Keratinocyte (primary cell): ENCODE measurements at places on chromosomes 11 and 22. TPM values are rescaled to one million over a fixed set of nuclear protein-coding genes. Genes with fewer than 3 reads are reported as not detected.

- no peak for DNase-seq
These were observed 3.7 kb upstream of the RIN1 start for GRCh38 chr11:66339686-66340483.

PVALB gene
- polyA plus RNA-seq, result not detected in 3 replicates

BBOX1 gene
- 0.58 to 3.6 TPM (median 2.4 TPM) in 3 replicates for polyA plus RNA-seq

EIF4ENIF1 gene
- 9.9 to 16.4 TPM (median 14.4 TPM) in 3 replicates for polyA plus RNA-seq

GP1BB gene
- 0.05 to 0.23 TPM in 2 of 3 replicates, not detected in the other for polyA plus RNA-seq

GRCh38 chr11:107547961-107548360, 17.6 kb downstream of the ALKBH8 start:
- DNase-seq, result no peak

DNA sequence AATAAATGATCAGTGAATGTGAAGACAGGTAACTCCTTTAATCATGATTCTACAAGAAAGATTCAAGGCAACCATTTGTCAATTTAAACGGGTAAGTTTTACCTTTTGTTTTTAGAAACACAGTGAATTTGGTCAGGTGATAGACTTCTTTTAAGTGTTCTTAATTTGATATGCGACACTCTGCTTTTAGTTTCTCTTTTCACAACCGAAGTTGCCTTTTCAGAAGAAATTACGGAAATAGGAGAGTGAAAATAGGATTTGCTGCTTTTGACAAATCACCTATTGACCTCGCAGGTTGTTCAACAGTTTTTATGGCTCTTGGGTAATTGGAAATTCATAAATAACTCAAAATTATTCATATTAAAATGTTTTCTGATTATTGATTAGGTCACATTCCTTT, 142.1 kb downstream of the CNTN5 start:
- DNase-seq, result no peak

PRRG4 gene
- 6.9 to 12.4 TPM (median 10.0 TPM) in 3 replicates for polyA plus RNA-seq

GRCh38 chr11:11857769-11858168, 16.0 kb downstream of the USP47 start:
- no peak for DNase-seq

PATE2 gene
- polyA plus RNA-seq, result not detected in 3 replicates

SLC22A8 gene
- polyA plus RNA-seq, result not detected in 3 replicates

NECTIN1 gene
- polyA plus RNA-seq, result 37.5 to 51.8 TPM (median 39.7 TPM) in 3 replicates

GRCh38 chr11:44734843-44735381, 8.2 kb downstream of the TSPAN18 start:
- no peak for DNase-seq

DNA sequence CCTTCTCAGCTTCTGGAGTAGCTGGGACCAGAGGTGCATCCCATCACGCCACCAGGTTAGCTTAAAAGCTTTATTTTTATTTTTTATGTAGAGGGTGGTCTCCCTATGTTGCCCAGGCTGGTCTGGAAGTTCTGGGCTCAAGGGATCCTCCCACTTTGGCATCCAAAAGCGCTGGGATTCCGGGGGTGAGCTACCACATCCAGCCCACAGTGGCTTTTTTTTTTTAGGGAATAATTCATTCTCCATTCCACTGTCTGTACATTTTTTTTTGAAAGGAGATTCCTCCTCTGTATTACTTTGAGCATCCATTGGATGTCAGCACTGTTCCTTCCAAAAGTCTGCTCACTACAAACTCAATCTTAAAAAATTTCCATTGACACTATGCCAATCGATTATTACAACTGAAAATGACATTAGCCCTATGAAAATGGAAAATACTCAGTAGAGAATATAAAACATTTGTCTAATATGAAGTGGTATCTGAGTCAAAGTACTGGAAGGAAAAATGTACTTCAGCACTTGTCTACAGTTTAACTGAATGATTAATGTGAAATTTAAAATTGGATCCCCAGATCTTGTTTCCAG, 1.3 kb upstream of the LPXN start:
- DNase-seq, result no peak

ATF4 gene
- 590 to 629 TPM (median 597 TPM) in 3 replicates for polyA plus RNA-seq

CASP4 gene
- 106 to 130 TPM (median 127 TPM) in 3 replicates for polyA plus RNA-seq

GRCh38 chr11:46663277-46663940, 37.0 kb downstream of the ARHGAP1 start:
- DNase-seq, result no peak
